ENCODE measurements at places on chromosomes 7 and 10. TPM values are rescaled to one million over a fixed set of nuclear protein-coding genes. Genes with fewer than 3 reads are reported as not detected.

The TRIM50 gene
- not detected for total RNA-seq

The ACSM6 gene
- total RNA-seq, result not detected

- no peak for DNase-seq
Observed at GRCh38 chr7:91089382-91089963, 174.8 kb upstream of the FZD1 start.

DNA sequence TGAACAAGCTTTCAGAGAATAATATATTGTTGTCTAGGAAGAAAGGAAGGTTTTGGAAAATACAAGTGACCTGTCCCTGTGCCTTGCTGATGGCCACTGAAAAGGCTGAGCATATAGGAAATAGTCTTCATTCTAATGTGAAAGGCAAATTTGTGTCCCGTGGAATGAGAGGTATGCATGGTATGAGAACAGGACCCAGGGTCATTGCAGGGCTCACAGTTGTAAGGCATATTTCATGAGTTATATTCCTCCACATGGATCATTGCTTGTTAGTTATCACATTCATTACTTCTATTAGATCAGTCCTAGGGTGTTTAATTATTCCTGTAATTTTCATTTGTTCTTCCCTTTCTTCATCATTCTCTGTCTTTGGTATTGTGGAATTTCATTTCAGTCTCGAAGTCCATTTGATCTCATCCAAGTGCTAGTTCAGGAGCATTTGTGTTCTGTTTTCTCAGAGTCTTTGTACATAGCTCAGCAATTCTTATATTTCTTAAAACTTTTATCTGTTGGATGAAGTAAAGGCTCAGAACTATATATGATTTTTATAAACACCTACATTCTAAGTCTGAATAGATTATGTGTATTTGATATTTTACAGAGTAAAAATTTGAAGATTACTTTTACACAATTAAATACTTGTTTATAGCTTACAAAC lies 39.4 kb upstream of the ARHGAP21 start:
- no peak for DNase-seq

DNA sequence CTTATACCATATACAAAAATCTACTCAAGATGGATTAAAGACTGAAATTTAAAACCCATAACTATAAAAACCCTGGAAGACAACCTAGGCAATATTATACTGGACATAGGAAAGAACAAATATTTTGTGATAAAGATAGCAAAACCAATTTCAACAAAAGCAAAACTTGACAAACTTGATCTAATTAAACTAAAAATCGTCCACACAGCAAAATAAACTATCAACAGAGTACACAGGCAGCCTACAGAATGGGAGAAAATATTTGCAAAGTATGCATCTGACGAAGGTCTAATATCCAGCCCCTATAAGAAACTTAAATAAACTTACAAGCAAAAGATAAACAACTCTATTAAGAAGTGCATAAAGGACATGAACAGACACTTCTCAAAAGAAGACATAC lies 240.1 kb downstream of the HGF start:
- DNase-seq, result no peak

GRCh38 chr7:36765605-36766004 lies 41.3 kb upstream of the AOAH start:
- DNase-seq, result no peak

GRCh38 chr10:24721229-24722106 lies 2.2 kb downstream of the ARHGAP21 start:
- DNase-seq, result no peak

- DNase-seq, result no peak
Observed at GRCh38 chr10:30014511-30014910, 44.9 kb downstream of the JCAD start.

GRCh38 chr7:24119852-24120251 lies 164.1 kb upstream of the NPY start:
- DNase-seq, result no peak

GRCh38 chr10:23613900-23614299 lies 175.0 kb downstream of the OTUD1 start:
- no peak for DNase-seq

DNA sequence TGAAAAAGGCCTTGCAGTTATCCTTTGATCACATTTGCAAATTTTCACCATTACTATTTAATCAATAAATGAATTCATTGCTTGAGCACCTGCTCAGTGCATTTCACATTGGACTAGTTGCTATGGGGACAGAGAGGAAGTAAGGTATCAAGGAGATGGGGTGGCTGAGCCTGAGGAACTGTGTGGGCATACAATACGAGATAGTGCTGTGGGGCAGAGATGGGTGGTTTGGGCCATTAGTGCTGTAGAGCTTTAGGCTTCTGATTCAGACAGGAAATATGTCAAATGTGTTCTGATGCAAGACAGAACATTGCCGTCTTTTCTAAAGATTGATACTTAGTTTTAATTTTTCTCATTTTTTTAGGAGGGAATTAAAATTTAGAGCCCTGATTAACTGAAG lies 13.2 kb downstream of the ITGB8 start:
- DNase-seq, result no peak

GRCh38 chr10:24966962-24967481 lies 14.6 kb upstream of the PRTFDC1 start:
- no peak for DNase-seq

- DNase-seq, result no peak
Observed at GRCh38 chr7:107464666-107465226, 5.1 kb upstream of the GPR22 start.

GRCh38 chr10:112374724-112375541 lies 1.0 kb downstream of the ACSL5 start:
- peak; percentile 7 for DNase-seq

- DNase-seq, result no peak
Observed at GRCh38 chr10:79628083-79628482, 17.3 kb downstream of the SFTPA1 start.

DNA sequence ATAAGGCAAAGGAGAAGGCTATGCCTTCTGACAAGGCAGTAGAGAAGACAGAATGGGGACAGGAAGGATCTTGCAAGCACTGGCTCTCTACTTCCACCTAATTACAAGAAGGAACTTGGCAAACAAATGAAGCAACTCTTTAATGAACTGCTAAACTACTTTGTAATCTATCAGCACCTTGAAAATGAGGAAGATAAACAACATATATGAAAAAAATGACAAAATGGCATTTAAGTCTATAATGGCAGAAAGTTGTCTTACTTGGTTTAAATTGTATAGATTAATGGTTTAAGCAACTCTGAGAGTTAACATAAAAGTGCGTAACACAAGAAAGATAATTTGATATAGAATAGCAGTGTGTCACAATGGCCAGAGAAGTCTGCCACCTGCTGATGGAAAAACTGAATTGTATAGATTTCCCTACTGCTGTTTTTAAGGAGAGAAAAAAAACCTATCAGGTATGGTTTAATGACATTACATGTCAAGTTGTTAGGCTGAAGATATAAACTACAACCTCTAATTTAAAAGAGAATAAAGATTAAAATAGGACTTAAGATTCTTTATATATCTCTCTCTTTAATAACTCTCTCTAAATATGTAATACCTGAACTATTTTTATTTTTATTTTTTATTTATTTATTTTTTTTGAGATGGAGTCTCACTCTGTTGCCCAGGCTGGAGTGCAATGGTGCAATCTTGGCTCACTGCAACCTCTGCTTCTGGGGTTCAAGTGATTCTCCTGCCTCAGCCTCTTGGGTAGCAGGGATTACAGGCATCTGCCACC lies 11.8 kb downstream of the NT5C3A start:
- no peak for DNase-seq
